Fibroblast of the aortic adventitia (primary cell): ENCODE measurements at places on chromosomes 13 and 19. TPM values are rescaled to one million over a fixed set of nuclear protein-coding genes. Genes with fewer than 3 reads are reported as not detected.
A peak's percentile ranks its signal among the peaks of the same experiment; 100 is the strongest.

PROZ gene
- total RNA-seq = not detected in 2 replicates

DNA sequence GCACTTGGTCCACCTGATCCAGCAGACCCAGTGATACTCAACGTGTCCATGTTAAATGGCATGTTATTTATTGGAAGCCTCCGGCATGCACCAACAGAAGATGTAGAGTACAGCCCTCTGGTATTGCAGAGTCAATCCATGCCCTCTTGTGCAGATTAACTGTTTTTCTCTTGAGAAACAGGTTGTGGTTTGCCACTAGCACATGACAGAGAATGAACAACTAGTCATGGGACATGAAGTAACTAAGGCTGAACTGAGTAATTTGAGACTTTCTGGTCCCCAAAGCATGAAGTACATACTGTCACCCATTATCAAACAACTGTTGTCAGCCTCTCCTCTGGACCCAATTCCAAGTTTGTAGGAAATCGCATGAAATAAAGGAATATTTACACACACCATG is 3.2 kb downstream of the ZNF562 start:
- no peak for DNase-seq

- no peak for DNase-seq
These were observed 11.5 kb downstream of the KLC3 start for GRCh38 chr19:45352062-45352461.

- DNase-seq = no peak
These were observed 18.4 kb downstream of the ELL start for GRCh38 chr19:18503337-18503970.

DNA sequence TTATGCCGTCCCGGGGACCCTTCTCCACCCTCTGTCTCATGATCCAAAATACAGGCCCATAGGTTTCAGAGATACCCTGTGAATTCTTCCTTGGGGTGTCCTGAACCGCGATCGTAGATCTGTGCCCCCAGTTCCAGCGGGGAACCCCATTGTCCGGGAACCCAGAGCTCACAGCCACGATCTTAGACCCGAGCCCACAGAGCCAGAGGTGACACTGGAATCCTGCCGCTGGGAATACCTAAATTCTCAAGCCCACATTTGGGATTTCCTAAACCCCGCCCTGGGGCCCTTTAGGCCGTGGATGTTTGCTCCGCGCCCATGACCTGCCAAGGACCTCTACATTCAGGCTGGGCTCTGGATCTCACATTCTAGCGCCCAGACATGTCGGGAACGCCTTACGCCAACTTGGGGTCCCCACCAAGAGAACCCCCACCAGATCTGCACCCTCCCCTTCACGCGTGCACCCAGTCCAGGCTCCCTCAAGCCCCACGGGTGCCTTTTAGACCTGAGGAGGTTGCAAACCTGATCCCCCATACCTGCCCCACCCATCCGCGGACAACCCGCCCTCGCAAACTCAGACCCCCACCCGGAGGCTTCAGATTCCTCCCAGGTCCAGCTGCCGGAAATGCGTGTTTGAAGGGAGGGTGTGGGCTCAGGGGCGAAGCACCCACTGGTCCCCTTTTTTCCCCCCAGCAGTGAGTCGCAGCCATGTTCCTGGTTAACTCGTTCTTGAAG is 605 bp downstream of the CAPNS1 start:
- peak; percentile 42 for DNase-seq

AP1M2 gene
- not detected in 2 replicates for total RNA-seq
